GM12891 (cell line): ENCODE measurements at places on chromosomes 3 and 15.

- no peak for DNase-seq
Observed at GRCh38 chr15:91703274-91703673, 150.2 kb upstream of the SLCO3A1 start.

DNA sequence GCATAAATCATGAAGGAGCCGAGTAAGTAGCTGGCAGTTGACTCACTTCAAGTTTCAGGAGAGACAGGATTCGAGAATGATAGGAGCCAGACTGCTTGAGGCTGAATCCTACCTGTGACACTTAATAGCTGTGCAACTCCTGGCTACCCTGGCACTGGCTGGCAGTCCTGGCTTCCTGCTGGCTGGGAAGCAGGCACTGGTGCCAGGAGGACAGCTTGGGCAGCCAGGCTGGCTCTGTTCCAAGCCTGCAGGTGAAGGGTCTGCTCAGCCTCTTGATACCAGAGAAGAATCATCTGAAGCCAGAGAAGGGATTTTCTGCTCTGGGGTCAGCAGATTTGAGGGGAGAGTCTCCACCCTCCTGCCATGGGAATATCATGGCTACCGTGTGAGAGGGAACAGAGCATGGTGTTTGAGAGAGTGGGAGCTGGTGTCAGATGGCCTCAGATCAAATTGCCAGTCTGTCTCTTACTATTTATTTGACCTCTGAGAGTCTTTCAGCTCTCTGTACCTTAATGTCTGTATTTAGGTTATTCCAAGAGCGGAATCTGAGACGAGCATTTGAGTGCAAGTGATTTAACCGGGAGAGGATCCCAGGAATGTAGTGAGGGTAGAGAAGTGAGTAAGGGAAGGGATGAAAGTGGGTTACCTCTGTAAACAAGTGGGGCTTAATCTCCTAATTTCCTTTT lies 4.4 kb upstream of the XIRP1 start:
- no peak for DNase-seq

DNA sequence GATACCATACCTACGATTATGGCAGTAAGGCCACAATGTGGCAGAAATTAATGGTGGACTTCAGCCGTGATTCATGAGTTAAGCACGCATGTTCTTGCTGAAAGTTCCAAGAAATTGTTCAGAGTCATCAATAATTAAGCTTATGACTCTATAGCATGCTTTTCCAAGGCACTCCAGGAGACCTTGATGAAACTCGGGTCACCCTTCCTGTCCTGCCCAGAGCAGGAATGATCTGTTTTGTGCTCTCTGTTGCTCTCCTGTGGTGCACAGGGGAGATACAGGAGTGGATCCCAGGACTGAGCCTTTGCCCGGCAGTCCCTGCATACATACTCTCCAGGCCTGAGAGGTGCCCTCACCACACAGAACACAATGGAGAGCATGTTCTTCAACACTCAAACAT lies 141.6 kb upstream of the SLC2A2 start:
- DNase-seq, result no peak

- DNase-seq, result no peak
Observed at GRCh38 chr3:45552794-45553371, 41.7 kb upstream of the LIMD1 start.

DNA sequence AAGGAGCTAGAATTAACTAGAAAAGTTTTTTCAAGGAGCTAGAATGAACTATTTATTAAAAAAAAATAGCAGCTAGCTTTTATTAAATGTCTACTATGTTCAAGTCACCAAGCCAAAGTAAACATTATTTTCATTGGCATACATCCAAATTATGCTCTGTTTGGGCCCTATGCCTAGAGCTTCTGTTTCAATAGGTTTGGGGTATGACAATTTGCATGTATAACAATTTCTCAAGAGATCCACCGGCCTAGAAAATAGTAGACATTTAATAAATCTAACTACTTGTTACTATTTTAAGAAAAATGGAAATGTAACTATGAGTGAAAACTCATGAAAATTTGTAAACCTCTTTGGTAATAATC lies 8.0 kb downstream of the GABRR3 start:
- no peak for DNase-seq

DNA sequence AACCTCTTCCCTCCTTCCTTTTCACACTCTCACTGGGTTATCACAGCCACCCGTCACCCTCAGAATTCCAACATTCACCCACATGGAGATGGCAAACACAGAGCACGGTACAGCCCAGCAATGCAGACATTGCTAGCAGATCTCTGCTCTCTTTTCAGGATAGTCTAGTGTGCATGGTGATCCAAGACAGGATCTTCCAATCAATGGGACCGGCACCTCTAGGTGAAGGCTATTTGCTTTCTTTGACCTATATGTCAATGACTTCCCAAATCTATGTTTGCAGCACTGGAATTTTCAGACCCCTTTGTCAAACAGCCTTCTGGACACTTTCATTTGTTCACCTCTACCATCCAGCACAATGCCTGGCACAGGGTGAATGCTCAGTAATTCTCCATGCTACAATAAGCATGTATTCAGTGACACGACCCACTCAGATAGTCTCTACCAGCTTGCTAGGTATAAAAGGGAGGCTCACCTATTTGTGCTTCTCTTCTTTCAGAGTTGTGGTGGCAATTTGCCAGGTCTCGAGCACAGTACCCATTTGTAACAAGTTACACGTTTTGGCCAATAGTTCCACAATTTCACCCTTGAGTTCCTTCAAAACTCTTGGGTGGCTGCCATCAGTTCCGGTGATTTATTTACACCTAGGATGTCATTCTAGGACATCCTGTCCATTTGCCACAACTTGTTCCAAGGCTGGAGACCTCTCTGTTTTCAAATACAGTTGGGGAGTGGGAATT lies 279.1 kb upstream of the ICE2 start:
- DNase-seq, result no peak

- no peak for DNase-seq
Observed at GRCh38 chr3:98026425-98027084, 8.6 kb downstream of the GABRR3 start.
